ENCODE measurements at places on chromosomes 7 and 10.

DNA sequence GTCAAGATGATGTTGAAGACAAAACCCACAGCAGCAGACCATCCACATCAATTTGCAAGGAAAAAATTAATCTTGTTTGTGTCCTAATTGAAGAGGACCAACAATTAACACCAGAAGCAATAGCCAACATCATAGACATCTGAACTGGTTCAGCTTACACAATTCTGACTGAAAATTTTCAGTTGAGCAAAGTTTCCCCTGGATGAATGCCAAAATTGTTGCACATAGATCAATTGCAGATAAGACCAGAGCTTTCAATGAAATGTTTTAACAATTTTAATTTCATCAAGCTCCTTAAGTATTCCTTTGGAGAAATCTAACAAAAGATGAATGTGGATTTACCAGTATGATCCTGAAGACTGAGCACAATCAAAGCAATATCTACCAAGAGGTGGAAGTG, 168.6 kb downstream of the CTNNA3 start:
- DNase-seq, result no peak

DNA sequence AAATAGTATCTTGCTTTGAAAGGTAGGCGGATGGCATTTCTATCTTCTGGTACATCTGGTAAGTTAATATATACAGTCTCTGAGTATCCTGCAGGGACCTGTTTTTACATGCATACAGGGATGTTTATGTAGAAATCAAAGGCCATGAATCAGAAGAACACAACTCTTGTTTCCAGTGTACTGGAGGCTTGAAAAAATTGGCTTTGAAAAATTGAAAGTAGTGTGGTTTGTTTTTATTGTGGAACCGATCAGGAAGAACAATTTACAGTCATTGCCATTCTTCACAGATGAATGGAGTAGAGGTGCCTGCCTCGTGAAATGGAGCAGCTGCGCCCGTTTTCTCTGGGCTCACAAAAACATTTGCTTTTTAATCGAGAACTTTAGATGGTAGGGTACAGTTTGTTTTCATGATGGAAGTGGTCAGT, 54.0 kb upstream of the RPA3 start:
- no peak for DNase-seq

- DNase-seq, result no peak
These were observed 124.2 kb downstream of the TES start for GRCh38 chr7:116334555-116334954.

DNA sequence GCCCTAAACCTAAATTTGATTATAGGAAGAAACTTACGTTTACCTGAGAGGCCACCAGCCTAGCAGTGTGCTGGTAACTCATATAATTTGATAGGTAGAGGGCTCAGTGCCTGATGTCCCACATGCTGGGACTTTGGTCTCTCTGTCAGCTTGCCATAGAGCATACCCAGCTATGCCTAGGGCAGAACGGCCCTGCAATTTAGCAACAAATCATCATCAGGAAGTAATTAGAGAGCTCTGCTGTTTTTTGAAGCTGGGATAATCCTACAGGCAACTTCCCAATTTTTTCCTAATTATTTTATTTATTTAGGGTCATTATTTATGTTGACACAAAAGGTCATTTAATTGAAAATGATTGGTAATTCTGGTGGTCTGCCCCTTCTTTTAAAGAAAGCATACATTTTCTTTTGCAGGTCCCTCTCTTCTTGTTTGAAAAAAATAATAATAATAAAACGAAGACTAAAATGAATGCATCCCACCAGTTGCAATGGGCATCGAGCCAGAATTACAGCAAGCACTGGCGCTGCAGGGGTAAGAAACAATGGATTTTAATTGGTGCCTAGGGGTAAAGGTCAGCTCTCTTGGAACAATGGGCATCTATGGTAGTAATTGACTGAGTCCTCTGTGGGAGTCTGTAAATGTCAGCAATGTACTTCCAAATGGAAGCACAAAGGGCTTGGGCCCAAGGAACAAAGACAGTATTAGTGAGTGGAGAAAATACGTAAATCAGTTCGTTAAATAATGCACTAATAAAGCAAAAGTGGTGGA, 348.0 kb downstream of the SORCS1 start:
- DNase-seq, result no peak

- no peak for DNase-seq
These were observed 125.7 kb upstream of the NEBL start for GRCh38 chr10:21022821-21023220.

DNA sequence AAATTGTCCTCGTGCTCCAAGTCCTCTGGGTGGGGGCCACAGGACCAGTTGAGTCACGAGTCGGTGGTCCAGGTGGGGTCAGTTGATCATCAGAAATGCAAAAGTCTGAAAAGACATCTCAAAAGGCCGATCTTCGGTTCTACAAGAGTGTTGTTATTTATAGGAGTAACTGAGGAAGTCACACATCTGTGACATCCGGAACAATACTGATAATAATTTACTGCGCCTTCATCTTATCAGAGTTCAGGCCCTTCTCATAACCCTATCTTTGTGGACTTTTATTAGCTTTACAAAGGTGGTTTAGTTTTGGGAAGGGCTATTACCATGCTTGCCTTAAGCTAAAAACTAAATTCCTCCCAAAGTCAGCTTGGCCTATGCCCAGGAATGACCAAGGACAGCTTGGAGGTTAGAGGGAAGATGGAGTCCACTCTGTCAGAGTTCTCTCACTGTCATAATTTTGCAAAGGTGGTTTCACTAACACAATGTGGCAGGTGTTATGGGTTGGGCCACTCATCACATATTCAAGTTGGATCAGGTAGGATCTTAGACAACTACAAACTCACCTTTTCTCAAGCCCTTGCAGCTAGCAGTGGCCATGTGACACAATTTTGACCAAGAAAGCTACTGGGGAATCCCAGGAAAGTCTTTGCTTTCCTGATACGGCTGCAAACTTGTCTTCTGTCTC, 54.7 kb upstream of the CHST3 start:
- no peak for DNase-seq

- DNase-seq, result no peak
These were observed 100.4 kb upstream of the ACBD5 start for GRCh38 chr10:27341001-27341400.

DNA sequence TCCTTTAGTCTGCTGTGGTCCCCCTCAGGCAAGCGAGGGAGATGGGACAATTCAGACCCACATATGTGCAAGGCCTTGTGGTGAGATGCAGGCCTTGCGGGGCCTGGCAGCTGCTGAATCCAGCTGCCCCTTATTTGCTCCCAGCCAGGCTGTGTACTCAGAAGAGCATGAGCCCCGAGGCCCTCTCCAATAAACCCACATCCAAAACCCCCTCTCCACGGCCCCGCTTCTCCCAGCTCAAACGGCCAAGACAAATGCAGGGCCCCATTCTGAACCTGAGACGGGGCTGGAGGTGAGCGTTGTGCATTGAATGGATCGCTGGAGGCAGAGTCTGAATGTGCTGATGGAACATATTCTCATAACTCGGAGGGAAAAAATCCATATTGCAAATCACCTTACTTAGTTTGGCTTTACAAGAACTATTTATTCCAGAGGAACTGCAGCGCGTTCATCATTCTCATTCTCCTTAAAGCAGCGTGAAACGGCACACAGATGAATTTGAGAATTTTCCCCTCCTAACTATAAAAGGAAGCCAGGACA, 169.2 kb upstream of the LYZL2 start:
- DNase-seq, result no peak

DNA sequence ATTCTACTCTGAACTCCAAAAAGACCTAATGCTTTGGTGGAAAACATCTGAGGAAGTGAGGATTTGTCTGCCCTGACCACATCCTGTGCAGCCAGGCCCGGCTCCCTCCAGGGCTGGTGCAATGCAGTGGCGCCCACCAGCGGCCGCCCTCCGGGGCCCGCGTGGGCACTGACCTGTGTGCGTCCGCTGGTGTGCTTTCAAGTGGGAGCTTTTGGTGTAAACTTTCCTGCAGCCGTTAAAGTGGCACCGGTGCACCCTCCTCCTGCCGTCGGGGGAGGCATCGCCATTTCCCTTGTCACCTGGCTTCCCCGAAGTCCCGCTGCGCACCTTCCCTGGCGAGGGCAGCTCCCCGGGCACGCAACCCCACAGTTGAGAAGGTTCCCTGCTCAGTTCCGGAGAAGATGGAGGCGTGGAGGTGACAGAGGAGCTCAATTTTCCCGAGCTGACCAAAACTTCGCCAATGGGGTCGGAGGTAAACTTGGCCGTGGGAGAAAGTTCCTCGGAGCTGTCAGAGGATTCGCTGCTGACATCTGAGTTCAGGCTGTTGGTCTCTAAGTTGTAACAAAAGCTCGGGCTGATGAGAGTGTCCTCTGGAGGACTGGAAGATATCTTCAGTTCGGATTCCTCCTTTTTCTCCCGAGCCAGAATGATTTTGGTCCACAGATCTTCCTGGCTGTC, 3.4 kb downstream of the KLF6 start:
- DNase-seq, result no peak

GRCh38 chr7:110922906-110923305, 168.0 kb upstream of the LRRN3 start:
- no peak for DNase-seq

- DNase-seq, result no peak
These were observed 55.8 kb upstream of the NCAPG2 start for GRCh38 chr7:158760445-158760764.

DNA sequence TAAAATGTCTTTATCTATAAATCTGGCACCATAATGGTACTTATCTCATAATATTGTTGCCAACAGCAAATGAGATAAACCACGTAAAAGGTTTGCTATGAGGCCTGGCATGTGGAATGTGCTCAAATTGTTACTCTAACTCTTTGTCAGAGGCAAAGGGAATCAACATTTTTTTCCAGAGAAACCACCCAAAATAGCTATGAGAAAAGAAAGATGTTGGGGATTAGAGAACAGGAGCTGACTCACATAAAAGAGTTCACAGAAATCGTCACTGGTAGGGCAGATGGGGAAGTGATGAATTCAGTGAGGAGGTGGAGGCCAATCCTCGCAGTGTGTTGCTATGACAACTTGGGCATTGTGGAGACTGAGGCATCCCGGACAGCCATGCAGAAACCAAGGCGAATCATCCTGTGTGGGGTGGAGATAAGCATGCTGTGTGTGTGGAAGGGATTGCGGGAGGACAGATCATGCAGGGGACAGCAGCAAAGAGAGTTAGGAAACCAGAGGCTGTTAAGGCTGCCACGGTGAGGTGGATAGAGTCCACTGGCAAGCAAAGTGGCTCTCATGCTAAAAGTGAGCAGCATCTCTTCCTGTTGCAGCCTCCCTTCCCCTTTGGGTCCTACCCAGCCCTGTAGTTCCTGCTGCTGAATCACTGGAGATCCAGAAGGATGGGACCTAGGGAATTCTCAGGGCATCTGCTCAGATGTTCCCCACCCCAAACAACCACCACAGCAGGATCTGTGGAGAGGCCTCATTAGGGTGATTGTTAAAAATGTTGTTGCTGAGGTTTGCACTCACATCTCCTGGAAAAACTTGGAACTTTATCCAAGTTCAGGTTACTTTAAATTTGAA, 103.9 kb downstream of the CUBN start:
- DNase-seq, result peak; percentile 67

- no peak for DNase-seq
These were observed 253.2 kb upstream of the INHBA start for GRCh38 chr7:41955893-41956675.

- DNase-seq, result no peak
These were observed 269.4 kb upstream of the SEMA3D start for GRCh38 chr7:85456254-85456653.

DNA sequence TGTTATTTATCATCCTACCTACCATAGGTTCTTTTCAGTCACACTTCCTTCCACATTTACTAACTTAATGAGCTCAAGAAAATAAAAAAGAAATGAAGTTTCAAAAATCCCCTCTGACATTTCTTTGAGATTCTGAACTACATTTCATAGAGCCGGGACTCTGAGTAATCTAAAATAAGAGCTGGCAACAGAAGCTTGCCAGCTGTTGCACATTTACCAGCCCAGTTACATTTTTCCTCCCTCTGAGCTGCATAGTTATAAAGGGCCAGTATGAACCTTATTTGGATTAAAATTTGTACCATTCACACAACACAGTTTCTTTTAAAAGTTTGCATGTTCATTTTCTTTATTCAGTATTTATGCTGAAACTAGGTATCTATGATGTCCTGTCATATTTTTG, 119.5 kb upstream of the CAV2 start:
- DNase-seq, result no peak

GRCh38 chr7:65722361-65722792, 150.5 kb upstream of the VKORC1L1 start:
- DNase-seq, result peak; percentile 57

DNA sequence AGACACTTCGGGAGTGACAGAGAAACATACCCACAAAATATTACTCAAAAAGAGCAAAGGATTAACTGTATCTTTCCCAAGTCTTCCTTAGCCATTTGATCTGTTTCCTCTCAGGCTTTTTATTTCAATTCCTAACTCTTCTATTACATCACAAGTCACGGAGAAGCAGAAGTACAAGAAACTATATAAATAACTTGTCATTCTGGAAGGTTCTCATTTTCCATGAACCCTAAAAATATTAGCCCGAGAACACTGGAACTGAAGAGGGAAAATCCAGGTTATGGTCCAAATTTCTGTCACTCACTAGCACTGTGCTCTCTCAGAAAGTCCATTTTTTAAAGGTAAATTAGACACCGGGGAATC, 98.0 kb downstream of the GRB10 start:
- DNase-seq, result no peak

DNA sequence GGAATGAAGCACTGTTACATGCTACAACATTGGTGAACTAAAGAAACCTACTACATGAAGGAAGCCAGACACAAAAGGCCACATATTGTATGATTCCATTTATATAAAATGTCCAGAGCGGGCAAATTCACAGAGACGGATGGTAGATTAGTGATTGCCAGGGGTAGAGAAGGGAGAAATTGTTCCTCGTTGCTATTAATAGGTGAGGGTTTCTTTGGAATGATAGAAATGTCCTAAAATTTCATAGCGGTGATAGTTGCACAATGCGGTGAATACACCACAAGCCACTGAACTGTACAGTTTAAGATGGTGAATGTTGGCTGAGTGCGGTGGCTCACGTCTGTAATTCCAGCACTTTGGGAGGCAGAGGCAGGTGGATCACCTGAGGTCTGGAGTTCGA, 29.0 kb downstream of the DENND2A start:
- no peak for DNase-seq

All from stimulated activated CD4-positive, alpha-beta T cell treated with anti-CD3 and anti-CD28 coated beads, Interleukin-2, amount 100 ng/mL, for 4 hours (primary cell).